GM19239 (cell line): ENCODE measurements at places on chromosomes 16 and 17.
A peak's percentile ranks its signal among the peaks of the same experiment; 100 is the strongest.

- DNase-seq, result no peak
Measured at GRCh38 chr17:2025220-2025621, at the start of gene RTN4RL1. Gene RTN4RL1 (minus strand): TSS chr17:2025334. CDS start chr17:2024865, 469 bp downstream.

GRCh38 chr16:22614271-22614947, 103.7 kb downstream of the NPIPB5 start:
- DNase-seq, result no peak

DNA sequence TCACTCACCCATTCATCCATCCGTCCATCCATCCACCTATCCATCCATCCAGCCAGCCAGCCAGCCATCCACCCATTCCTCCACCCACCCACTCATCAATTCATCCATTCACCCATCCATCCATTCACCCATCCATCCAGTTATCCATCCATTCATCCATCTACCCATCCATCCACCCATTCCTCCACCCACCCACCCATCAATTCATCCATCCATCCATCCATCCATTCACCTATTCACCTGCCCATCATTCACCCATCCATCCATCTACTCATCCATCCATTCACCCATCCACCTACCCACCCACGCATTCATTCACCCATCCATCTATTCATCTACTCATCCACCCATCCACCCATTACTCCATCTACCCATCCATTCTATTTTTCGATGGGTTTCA, 43.6 kb upstream of the JPH3 start:
- DNase-seq, result no peak

DNA sequence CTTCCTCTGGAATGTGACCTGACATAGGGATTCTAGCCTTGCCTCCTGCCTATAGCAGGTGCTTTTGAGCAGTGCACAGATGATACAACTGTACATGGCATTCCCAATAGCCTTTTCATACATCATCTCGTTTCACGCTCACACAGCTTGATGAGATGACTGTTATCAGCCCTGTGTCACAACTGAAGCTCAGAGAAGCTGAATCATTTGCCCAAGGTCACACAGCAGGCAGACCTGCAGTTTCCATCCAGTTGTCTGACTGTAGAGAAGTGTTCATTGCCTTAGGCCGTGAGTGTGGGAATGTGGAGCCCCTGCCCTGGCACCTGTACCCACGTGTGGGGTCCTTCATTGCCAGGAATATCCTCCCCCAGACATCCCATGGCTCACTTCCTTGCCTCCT, 20.1 kb downstream of the WFDC1 start:
- DNase-seq, result no peak

- no peak for DNase-seq
Measured at GRCh38 chr17:49146620-49147306, 14.2 kb downstream of the B4GALNT2 start.

- no peak for DNase-seq
Measured at GRCh38 chr16:88646345-88647034, 4.4 kb downstream of the CYBA start.

DNA sequence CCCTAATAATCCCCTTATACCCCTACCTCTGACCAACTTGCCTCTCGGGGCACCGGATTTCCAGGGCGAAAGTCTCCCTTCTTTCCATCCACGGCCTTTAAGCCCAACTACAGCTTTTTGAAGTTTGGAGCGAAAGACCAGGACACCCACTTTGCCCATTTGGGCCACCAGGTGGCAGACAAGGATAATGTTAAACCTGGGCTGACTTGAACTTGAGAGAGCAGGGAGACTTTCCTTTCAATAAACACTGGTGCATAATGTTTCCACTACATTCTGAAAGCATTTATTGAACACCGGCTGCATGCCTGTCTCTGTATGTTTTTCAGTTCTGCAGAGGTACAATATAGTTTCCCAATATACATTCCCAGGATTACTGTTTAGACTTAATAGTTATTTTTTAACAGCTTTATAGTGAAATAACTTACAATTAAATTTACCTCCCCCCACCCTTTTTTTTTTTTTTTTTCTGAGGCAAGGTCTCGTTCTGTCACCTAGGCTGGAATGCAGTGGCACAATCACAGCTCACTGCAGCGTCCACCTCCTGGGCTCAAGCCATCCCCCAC, 6.9 kb upstream of the CES3 start:
- peak; percentile 58 for DNase-seq
